ENCODE measurements at places on chromosomes 16 and 17.
A peak's percentile ranks its signal among the peaks of the same experiment; 100 is the strongest.

DNA sequence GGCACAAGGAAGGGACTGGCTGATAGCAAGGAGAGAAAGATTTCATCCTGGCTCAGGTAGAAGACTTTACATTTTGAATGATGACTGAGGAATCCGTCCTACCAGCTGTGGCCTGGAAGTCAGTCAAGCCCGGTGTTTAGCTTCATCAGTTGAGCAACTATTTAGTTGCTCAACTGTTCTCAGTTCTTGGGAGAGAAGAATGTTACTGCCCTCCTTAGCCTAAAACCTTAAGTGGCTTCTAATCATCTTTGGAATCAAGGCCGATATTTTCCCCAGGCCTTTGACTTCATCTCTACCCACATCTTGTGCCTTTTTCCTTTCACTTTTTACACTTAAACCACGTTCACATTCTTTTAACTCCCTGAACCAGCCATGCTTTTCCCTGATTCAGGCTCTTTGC, 17.3 kb upstream of the RBL2 start:
- no peak for DNase-seq

GRCh38 chr16:76583945-76584344, 306.7 kb downstream of the CNTNAP4 start:
- DNase-seq = no peak

DNA sequence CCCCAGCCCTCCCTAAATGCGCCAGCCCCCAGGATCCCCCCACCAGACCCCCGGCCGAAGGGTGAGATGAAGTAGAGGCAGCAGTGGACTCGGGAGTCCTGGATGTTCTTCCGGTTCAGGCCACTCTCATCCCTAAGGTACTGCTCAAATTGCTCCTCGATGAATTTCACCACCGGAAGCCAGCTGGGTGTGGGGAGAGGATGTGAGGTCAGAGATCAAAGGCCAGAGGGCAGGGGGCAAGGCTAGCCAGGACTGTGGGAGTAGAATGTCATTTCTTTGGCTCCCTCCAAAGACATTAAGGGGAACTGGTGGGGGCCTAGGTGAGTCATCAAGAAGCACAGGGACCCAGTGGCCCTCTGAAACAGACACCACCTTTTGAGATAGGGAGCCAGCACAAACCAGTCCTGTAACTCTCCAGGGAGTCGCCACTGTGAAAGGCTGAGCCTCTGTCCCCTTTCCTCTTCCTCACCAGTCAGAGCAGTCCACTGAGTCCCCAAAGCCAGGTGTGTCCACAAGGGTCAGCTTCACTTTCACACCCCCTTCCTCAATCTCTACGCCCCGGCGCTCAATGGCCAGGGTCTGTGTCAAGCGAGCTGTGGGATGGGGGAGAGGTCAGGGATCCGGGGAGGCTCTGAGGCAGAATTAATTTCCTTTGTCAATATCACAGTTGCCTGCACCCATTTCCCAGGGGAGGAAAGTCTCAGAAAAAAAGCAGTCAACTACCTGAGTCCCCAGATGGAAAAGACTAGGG, 895 bp downstream of the SEPTIN1 start:
- DNase-seq = no peak

- no peak for DNase-seq
Measured at GRCh38 chr17:76537578-76538280, at the start of gene CYGB. TSS of gene CYGB (minus strand) at chr17:76537709. CDS start at chr17:76537542, 167 bp downstream.

GRCh38 chr17:65065906-65066305, 9.4 kb upstream of the GNA13 start:
- DNase-seq = no peak

GRCh38 chr16:58628845-58629732, 537 bp downstream of the CNOT1 start:
- DNase-seq = peak; percentile 41

GRCh38 chr17:69192754-69193153, 35.9 kb downstream of the ABCA10 start:
- DNase-seq = no peak

GRCh38 chr17:31693433-31694220, 165.4 kb downstream of the COPRS start:
- no peak for DNase-seq

DNA sequence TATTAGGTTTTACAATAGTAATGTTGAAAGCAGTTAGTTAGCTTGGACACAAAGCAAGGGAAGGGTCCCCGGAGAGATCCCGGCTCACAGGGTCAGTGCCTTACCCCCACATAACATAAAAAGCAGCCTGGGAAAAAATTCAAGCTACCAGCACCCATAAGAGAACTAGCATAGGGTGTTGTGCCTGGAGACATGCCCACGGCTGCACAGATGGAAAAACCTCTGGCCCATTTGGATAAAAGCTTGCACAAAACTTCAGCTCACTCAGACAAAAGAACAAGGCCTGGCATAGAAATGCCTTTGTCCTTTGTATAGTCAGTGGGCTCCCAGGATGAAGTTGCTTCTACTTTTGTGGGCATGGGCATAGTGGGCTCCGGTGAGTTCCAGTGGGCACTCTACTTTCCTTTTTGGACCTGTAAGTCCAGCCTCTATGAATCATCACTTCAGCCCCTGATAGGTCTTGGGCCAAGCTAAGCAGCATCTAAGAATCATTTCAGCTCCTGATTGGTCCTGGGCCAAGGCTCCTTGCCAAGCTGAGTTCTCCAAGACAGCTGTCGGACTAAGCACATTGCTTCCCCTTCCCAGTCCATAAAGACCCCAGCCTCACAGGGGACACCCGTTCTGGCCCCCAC, 1.3 kb upstream of the RDM1 start:
- no peak for DNase-seq

GRCh38 chr16:21641916-21642315, 10.5 kb downstream of the IGSF6 start:
- DNase-seq = no peak

DNA sequence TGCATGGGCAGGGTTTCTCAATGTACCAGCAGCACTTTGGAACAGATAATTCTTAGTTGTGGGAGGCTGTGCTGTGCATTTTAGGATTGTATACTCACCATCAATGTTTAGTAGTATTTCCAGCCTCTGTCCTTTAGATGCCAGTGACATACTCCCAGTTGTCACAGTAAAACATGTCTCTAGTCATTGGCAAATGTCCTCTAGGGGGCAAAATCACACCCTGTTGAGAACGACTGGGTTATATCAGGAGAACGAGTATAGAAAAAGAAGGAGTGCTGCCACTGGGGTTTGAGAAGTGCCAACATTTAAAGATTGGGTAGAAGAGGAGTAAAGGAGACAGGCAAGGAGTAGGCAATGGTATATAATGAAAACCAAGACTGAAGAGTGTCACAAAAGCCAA, 37.9 kb upstream of the SMIM36 start:
- peak; percentile 30 for DNase-seq

DNA sequence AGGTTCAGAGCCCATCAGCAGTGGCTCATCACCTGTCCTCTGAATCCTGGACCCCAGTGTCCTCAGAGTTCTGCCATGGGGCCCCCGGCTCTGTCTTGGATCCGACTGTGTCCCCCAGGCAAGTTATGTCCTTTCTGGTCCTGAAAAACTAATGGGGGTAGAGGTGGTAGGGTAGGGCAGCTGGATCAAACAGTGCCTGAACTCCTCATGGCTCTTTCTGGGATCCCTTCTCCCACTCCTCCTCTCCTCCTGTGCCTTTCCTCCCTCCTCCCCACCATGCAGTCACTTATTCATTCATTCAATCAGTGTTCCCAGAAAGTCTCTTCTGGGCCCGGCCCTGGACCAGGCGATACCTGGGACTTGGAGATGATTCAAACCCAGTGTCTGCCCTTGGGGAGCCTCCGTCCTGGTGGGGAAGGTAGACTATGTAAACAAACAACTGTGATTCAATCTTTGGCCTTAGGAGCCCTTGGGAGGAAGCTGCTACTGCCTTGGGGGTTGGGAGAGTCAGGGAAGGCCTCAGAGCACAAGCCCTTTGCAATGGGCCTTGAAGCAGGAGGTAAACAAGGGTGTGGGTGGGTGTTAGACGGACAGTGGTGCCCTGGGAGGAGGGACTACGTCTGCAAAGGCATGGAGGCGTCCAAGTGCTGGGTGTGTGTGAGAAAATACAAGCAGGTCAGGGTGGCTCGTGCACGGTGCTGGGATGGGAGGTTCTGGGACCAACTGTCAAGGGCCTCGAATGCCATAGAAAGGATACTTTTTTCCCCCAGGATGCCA, 6.4 kb upstream of the FAM83G start:
- DNase-seq = no peak

GRCh38 chr16:25270577-25270976, 12.9 kb upstream of the ZKSCAN2 start:
- no peak for DNase-seq

DNA sequence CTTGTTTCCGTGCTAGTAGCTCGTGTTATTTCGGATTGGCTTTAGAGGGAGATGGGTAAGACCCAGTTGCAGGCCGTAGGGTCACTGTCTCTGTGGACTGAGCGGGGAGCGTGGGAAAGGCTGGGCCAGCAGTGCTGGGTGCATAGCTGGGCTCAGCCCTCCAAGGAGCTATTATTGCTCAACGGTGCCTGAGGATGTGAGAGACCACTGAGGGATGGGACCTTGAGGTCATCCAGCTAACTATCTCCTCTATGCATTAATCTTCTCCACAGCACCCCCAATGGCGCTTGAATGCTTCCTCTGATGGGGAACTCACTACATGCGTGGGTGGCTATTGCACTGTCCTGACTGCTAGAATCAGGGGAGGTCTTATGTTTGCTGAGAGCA, 126.1 kb upstream of the FOXF1 start:
- no peak for DNase-seq

GRCh38 chr17:36947922-36948716, 635 bp upstream of the AATF start:
- DNase-seq = no peak

DNA sequence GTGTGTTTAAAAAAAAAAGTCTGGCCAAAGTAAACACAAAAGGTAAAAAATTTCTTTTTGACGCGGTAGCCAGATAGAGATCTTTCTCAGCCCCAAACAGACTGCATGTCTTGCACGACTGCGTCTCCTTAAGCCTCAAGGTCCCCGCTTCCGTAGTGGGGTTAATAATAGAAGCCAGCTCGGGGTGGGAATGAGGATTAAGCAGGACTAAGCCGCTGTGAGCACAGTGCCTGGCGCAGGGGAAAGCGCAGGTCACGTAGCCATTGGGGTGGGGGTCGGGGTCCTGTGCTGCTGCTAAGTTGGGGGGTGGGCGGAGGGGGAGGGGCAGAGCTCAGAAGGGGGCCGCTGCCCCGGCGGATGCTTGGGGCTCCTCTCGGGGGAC, 521 bp downstream of the GGA2 start:
- DNase-seq = no peak

DNA sequence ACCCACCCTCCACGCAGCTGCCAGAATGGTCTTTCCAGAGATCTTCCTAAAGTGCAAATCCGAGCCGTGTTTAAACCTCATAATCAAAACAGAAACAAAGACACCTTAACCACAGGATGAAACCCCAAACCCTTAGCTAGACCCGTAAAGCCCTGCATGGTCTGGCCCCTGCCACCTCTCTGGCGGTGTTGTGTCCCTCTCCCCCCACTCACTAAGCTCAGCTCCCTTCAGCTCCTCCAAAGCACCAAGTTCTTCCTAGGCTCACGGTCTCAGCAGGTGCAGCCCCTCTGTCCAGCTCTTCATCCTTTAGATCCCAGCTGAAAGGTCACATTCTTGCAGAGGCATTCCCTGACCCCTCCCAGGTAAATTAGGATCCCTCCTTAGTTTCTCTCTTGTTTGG, 4.4 kb upstream of the NXPH3 start:
- no peak for DNase-seq

GRCh38 chr16:19649980-19650379, 68.0 kb downstream of the KNOP1 start:
- DNase-seq = no peak

DNA sequence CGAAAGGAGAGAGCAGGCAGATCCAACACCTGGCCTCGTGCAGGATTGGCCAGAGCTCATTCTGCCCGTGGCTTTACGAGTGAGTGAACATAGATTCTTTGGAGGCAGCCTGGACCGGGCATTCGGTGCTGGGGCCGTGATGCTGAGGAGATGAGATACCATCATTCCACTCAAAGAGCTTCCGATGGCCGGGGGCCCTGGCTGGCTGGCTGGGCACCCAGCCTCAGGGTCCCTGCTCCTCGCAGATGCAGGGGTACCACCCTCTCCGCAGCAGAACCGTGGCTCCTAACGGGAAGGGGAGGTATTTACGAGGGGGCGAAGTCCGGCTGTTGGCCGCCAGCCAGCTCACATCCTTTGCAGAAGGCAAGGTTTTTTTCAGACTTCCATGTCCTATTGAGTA, 66.1 kb upstream of the FOXF1 start:
- no peak for DNase-seq

GRCh38 chr17:63150490-63150889, 184.5 kb downstream of the TANC2 start:
- no peak for DNase-seq

DNA sequence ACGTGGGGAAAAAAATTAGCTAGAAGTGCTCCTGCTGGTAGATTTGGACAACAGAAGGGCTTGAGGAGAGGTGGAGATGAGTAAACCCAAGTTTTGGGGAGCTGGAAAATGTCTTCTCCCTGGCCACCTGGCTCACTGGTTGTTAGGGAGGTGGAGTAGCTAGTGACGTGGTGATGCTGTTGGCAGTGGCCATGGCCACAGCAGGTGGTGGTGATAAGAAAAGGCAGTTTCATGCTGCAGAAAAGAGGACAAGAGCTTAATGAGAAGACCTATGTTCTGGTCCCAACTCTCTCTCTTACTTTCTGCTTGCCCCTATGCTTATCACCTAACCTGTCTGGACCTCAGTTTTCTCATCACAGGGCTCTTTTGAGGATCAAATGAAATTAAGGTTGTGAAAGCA, 223.5 kb upstream of the N4BP1 start:
- DNase-seq = no peak

GRCh38 chr17:67178555-67178954, 66.4 kb downstream of the HELZ start:
- DNase-seq = no peak

DNA sequence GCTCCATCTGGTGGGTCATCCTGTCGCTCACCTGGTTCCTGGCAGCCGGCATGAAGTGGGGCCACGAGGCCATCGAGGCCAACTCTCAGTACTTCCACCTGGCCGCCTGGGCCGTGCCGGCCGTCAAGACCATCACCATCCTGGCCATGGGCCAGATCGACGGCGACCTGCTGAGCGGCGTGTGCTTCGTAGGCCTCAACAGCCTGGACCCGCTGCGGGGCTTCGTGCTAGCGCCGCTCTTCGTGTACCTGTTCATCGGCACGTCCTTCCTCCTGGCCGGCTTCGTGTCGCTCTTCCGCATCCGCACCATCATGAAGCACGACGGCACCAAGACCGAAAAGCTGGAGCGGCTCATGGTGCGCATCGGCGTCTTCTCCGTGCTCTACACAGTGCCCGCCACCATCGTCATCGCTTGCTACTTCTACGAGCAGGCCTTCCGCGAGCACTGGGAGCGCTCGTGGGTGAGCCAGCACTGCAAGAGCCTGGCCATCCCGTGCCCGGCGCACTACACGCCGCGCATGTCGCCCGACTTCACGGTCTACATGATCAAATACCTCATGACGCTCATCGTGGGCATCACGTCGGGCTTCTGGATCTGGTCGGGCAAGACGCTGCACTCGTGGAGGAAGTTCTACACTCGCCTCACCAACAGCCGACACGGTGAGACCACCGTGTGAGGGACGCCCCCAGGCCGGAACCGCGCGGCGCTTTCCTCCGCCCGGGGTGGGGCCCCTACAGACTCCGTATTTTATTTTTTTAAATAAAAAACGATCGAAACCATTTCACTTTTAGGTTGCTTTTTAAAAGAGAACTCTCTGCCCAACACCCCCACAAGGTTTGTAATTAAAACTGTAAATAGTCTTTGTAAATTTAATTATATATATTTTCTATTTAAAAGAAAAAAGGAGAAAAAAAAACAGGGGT, 1.7 kb downstream of the FZD2 start:
- no peak for DNase-seq

All from GM13976 (cell line).